ENCODE measurements at places on chromosomes 2 and 18.

- DNase-seq, result no peak
These were observed 67.7 kb downstream of the ABI2 start for GRCh38 chr2:203395858-203396257.

DNA sequence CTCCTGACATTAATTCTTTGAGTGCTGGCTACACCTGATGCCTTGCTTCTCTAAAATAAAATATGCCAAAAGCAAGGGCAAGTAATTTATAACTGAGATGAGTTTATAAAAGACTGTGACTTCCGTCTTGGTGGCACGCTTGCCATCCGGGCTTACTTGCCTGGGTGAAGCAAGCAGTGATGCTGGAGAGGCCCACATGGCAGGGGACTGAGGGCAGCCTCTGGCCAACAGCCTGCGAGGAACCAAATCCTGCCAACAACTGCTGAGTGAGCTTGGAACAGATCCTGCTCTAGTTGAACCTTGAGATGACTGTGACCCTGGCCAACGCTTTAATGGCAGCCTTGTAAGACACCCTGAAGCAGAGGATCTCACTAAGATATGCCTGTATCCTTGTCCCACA, 96.1 kb upstream of the CAPN13 start:
- DNase-seq, result no peak

DNA sequence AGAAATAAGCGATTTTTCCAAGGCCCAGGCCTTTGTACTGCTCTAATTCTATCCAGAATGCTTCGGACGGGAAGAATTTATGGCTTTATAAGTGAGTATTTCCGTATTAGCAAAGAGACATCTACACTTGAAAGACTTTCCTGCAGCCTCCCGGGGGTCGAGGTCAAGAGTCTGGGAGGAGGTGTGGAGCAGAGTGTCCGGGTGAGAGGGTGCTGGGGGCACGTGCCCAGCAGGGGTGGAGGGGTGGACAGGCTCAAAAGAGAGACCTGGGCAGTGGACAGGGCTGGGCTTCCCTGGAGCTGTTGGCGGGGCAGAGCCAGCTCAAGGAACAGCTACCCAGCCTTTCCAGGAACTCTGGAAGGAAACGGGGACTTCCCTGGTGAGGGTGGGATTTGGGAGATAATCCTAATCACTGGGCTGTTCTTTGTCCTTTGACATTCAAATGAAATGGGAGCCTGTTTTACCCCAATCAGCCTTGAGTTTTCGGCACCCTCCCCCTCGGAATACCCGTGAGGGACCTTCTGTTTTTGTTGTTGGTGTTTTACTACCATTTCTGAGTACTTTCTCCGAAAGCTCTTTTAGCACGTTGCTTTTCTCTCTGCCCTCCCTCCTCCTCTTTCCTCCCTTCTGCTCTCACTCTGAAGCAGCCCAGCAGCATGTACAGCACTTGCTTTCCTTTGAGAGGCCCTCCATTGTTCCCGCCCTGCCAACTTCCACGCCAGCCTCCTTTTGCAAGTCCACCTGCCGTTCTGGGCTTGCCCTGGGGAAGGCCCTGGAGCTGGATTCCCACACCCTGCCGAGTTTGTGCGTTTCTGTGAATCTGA, 164.7 kb downstream of the AGAP1 start:
- DNase-seq, result no peak

DNA sequence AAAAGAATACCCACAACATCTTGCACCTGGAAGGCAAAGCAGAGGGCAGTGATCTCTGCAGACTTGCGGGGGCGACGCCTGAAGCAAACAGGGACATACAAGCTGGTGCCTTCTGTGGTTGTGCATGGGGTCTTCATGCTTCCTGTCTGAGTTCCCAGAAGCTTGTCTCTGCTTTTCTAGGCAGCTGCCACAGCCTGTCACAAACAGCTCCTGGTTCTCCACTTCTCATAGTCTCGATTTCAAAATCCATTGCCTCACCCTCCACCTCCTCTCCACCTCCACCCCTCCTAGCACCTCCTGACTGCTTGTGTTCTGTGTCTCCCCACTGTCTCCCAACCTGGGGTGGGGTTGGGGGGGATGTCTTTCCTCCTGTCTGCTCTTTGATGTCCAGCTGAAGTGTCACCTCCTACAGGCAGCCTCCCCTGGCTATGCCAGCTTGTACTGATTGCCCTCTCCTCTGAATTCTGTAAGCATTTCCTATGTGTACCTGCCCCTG, 1.7 kb upstream of the PROC start:
- DNase-seq, result no peak
